Caki2 (cell line): ENCODE measurements at places on chromosomes 2 and 18. TPM values are rescaled to one million over a fixed set of nuclear protein-coding genes. Genes with fewer than 3 reads are reported as not detected.

DNA sequence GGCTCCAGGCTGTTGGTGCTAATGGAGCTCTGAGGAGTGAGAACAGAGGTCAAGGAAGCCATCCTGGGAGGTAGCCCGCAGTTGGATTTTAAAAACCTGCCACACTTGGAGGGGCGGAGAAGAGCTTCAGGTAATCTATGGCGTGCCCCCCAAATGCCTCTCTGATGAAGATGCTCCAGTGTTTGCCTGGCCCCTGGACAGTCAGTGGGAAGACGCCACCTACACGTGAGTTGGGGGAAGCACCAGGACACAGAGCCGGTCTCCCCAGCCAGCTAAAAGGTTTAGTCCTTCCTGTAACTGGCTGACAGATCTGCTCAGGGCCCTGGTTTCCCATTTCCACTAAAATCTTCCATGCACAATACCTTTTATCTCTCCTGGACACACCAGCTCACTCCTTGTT, 225.0 kb downstream of the TTC32 start:
- no peak for DNase-seq

DNA sequence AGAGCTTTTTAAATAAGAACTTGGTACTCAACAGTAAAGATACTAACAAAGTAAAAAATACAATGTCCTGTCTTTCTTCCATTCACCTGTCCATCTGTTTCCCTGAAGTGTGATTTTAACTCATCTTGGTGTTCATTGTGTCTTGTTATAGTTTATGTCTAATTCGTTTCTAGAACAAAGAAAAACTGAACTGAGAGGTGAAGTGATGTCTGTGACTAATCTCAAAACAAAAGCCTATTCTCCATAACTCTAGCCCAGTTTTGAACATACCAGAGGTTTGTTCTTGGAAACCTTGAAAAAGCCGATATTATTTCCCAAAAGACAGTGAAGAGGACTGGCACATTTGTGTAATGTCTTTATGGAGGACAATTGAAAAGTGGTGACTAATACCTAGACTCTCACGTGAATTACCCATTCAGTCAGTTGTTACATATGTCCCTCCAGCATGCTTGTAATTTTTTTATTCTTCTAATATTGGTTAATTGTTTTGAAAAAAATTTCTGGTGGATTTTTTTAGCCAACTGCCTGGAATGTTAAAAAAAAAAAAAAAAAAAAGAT, 725.8 kb downstream of the SATB2 start:
- DNase-seq = no peak

FEV gene
- total RNA-seq = not detected in 2 replicates

- DNase-seq = no peak
Measured at GRCh38 chr2:200170221-200170620, 136.3 kb upstream of the SPATS2L start.

- DNase-seq = no peak
Measured at GRCh38 chr18:22052405-22053105, 116.8 kb upstream of the GATA6 start.

LCT gene
- total RNA-seq = not detected in 2 replicates

GRCh38 chr18:73896685-73897084, 250.9 kb downstream of the FBXO15 start:
- DNase-seq = no peak

LYPD6B gene
- not detected in 2 replicates for total RNA-seq

MYO5B gene
- 9.6 and 12.6 TPM in 2 replicates for total RNA-seq

MC2R gene
- total RNA-seq = not detected in 2 replicates

- DNase-seq = no peak
Measured at GRCh38 chr2:232104076-232104646, 142.6 kb downstream of the DIS3L2 start.
